ENCODE measurements at places on chromosomes 5 and 9.

- no peak for DNase-seq
Measured at GRCh38 chr5:89435347-89435746, 552.4 kb upstream of the MEF2C start.

DNA sequence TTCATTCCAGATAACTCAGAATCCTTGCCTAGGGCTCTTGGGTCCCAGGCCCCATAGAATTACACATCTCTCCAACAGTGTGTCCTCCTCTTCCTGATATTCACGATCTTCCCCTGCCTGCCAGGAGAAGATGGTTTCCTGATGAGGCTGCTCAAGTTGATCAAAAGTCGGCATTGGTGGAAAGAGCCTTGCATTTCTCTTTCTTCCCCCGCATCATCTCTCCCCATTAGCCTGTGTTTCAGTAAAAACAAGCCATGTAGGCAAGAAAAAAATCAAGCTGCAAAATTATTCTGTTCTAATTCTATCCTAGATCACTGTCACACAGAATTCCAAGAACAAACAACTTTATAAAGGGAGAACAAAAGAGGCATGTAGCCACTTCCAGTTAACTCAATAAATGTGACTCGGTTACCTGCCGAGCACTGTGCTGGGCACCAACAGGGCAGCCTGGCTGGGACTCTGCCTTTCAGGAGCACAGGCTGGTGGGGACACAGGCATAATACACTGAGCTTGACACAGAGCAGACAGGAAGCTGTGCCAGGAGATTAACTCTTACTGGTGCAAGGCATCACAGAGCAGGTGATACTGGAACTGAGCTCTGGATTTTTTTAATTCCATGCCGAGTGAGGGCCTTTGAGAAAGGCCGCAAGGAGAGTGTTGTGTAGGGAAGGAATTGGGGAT lies 25.6 kb downstream of the TMOD1 start:
- no peak for DNase-seq

GRCh38 chr5:172364773-172365172 lies 81.2 kb upstream of the UBTD2 start:
- DNase-seq, result no peak

- DNase-seq, result no peak
Measured at GRCh38 chr5:127820910-127821553, 117.8 kb downstream of the CCDC192 start.

- DNase-seq, result no peak
Measured at GRCh38 chr5:73438645-73439470, 9.7 kb downstream of the FOXD1 start.
